ENCODE measurements at places on chromosomes 5 and 9.

GRCh38 chr9:135343837-135344522, 135.6 kb upstream of the PPP1R26 start:
- no peak for DNase-seq

DNA sequence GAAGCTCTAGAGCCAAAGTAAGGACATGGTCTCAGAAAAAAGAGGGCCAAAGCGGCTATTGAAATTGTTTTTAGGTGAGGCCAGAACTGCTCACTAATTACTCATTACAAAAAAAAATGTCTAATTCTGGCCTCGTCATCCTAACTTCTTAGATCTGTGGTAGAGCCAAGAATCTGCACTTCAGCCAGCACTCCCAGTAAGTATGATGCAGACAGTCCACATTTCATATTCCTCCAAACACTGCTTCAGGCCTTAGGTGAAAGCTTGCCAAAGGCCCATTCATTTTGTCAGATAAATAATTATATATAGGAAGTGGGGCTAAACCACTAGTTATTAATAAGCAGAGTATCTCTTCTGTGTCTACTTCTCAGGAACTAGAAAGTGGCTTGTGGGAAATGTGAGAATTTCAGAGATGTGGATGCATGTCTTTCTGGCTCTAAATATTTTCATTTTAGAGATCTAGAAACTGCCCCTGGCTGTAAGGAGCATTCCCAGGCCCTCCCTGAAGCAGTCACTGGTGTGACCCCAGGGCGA, 554.0 kb downstream of the TLE4 start:
- no peak for DNase-seq

DNA sequence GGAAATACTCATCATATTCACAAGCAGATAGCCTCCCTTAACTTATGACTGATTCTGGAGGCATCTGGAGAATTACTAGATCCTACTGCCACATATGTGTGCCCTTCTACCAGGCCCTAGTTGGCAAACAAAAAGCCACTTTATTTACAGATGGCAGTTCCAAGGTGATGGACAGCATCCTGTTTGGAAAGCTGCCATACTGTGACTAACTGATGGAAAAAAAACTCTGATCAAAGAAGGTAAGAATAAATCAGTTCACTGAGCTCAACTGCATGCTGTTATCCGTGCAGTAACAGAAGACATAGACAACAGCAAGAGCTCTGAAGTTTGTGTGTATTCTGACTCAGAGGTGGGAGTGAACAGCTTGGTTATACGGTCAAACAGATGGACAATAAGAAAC, 279.8 kb upstream of the POU5F2 start:
- DNase-seq = no peak

- DNase-seq = no peak
Observed at GRCh38 chr5:171624396-171624795, 161.2 kb upstream of the SMIM23 start.

DNA sequence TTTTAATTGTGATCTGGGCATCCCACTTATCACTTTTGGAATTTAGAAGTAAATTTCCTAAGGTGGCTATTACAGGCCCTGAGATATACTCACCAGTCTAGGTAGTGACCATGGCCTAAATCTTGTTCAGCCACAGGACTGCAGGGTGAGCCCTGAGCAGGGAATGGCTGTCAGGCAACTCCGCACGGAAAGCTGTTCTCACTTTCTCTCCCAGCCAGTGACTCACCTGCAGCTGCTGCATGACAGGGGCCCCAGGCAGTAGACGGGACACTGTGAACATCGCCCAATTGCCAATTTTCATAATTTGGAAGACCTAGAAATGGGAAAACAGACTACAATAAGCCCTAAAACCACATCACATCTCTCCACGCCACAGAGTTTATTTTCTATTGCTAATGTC, 69.6 kb upstream of the TAF1L start:
- no peak for DNase-seq

DNA sequence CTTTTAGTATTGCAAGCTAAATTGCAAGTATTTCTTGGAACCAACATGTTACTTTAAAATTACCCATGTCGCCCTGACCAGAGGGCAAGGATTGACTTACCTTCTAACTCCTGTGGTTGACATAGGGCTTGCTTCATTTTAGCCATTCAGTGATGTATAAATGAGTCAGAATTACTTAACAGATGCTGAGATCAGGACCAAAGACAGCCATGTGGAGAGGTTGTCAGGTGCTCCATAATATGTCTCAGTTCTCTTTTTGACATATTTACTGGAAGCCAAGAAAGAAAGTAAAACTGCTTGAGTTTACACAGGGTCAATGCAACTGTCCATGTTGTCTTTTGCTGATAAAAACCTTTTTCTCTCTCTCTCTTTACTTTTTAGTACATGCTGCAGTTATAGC, 33.2 kb downstream of the F2RL2 start:
- DNase-seq = no peak

DNA sequence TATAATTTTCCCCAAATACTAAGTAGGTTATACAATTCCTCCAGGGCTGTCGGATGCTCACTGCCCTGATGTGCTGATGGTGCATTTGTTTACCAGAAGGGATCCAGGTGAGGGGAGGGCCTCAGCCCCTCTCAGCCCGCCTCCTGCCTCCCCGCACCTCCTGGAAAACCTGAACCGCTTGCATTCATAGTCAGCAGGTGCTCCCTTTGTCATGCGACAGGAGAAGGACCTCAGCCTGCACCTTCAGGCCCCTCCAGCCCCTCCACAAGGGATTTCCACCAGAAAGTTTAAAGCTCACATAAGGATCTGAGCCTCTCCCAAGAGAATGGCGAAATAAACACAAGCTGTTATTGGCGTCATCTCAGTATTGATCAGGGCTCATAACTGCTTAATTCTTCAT, 36.5 kb upstream of the NTNG2 start:
- no peak for DNase-seq

DNA sequence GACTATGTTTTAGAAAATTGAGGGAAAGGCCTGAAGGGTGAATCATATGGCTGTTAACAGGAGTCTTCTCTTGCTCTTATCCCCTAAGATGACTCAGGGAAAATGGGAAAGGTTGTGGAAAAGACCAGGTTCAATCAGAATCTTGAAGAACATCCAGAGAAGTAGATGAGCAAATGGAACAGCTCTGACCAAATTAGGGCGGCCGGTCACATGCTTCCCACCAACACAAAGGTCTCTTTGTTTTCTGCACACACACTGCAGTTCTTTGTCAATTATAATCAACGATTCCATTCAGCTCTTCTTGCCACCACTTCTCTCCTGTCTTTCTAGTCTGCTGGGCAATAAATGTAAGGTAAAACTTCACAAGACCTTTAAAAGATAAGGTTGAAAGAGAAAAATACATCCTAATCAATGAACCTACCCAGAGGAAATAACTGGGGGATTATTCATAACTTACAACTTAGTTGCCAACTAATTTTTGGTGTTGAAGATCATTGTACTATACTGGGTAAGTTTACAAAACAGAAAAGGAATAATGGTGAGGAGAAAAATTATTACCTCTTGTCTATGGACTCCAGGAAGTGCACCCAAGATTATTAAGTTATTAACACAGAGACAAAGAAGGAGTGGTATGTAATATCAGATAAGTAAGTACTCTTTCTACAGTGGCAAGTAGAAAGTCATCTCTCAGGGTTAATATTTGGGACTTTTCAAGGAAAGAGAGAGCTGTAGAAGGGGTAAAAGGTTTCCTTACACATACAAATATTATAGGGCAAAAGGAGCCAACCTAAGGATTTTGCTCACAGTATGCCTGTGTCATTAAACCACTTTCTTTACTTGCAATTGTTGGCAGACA, 441.9 kb upstream of the PIK3R1 start:
- no peak for DNase-seq

GRCh38 chr5:179054036-179054785, 6.0 kb upstream of the ZNF354C start:
- no peak for DNase-seq

DNA sequence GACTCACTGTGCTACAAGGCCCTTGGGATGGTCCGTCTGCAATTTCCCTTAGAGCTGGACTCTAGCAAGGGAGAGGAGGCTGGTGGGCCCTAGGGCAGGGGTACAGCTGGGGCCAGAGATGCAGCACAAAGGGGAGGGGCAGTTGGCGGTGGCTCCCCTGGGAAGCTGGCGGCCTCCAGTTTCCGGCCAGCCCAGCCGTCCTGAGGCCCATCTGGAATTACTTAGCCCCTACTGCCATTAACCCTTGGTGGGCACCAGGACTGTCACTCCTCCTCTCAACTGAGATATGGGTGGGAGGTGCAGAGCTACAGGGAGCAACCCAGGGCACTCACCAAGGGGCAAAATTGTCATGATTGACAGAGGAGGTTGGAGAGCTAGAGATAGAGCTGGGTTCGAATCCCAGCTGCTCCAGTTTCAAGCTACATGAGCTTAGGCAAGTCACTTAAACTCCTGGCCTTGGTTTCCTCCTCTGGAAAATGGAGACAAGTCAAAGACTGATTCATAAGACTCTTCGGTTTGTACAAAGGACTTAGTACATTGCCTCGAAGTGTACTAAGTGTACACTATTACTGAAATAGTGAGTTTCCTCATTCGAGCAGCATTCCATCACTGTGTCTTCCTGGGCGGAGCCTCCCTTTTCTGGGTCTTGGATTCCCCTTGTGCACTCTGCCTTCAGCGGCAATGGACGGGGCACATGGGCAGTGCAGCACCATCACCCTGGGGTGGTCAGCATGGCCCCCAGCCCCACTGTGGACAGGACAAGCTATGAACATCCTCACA, 2.7 kb upstream of the PDGFRB start:
- DNase-seq = no peak

DNA sequence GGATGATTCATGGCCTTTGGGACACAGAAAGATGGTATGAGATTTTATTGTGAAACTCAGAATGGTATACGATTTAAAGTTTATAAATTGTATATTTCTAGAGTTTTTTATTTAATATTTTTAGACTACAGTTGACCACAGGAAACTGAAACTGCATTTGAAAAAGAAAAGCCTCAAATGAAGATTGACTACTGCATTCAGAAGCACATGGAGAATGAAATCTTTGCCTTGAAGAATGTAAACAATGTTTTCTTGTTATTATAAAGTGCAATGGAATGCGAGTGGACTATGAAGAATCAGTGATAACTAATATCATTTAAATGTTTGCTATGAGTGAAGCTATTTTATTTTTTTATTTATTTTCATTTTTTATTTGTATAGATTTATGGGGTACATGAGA, 169.1 kb upstream of the CDH18 start:
- no peak for DNase-seq

DNA sequence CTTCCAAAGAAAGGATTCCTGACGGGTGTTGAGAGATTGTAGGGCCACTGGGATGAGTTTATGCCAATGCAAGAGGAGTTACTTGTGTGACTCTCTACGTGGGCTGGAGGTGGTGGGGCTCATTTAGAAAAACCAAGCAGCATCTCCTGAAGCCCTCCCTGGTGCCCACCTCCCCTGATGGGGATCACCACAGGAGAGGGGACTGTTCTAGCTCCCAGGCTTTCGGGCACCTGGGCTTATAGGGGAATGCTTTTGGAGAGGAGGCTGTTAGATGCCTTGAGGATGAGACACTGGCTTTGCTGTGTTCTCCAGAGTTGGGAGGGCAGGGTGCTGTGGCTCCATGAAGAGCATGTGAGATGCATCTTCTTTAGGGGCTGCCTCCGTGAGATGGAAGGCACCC, 65.0 kb downstream of the IRX1 start:
- DNase-seq = no peak

DNA sequence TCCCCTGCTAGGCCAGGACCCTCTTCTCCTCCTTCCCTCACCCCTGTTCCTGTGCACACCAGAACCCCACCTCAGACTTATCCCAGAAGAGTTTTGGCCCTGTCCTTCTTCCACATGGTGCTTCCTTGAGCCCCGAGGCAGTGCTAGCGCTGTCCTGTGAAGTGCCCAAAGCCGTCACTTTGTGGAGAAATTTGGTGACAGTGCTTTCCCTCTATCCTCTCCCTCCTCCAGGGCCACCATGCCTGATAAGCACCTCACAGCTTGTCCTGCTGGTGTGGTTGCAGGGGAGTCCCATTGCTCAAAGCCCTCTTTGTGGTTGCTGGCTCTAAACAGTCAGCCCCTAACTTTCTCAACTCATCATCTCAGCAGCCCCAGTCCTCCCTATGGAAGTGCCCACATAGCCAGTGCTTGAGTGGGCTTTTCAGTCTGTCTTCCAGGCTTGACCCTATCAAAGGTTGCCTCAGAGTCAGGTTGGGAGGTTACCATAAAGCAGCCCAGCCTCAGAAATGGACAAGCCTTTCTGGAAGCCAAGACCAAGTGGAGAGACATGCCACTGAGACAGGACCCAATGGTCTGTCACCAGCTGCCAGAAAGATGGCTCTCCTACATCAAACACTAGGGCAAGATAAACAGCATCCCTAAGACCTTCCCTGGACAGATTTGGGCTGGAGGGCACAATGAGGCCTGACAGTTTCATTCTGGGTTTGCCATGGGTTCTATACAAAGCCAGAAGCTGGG, 18.0 kb downstream of the IGIP start:
- no peak for DNase-seq

DNA sequence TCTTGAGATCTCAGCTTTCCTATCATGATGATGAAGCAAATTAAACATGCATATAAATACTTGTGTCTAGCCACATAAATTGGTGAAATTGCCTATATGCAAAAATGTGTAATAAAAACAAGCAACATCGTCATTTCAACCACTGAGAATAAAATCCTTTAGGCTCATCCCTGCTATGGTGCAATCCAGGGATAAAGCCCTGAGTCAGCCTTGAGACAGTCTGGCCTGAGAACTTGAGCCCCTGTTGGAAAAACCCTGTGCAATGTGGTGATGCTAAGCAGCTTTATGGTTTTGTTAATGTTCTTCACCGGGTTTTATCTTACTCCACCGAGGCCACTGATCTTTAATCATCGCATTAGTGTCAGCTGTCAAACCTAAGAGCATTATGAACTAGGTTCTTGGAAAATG, 170.5 kb downstream of the DCP2 start:
- no peak for DNase-seq

- DNase-seq = no peak
Observed at GRCh38 chr5:4855880-4856279, 284.2 kb upstream of the ADAMTS16 start.

DNA sequence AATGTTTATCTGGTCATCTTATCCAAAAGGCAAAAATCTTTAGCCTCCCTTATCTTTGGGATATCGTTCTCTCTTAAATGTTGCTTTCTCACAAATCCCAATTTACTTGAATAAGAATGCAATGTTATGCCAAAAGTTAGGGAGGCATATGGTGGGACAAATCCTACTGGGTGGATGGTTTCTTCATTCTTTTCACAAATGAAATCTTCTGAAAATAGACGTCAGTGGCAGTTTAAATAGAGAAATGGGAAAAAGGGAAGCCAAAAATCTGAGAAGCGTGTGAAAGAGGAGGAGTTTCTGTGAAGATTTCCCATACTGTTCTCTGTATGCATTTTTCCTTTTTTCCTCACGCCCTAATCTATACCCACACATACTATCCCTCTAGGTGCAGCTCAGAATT, 2.5 kb upstream of the PCDHAC1 start:
- no peak for DNase-seq

- no peak for DNase-seq
Observed at GRCh38 chr5:141636413-141637122, at the start of the genes HDAC3 and RELL2. HDAC3 (minus strand) TSS chr5:141636849; CDS start chr5:141636790, 59 bp downstream. RELL2 (plus strand) TSS chr5:141636997; CDS start chr5:141638226, 1,229 bp downstream.

DNA sequence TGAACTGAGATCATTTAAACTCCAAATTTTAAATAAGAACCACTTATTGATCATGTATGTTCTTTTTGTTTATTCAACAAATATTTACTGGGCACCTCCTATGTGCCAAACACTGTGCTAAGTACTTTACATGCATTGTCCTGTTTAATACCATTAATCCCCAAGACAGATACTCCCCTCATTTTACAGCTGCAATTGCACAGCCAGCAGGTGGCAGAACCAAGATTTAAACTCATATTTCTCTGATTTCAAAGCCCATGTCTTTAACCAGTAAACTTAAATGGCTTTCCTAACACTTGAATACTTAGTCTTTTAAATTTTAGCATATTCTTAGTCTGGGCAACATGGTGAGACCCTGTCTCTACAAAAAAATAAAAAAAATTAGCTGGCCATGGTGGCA, 43.4 kb upstream of the KIAA1958 start:
- no peak for DNase-seq

Measured in cortex of kidney (tissue), 1 donor.